ENCODE measurements at places on chromosomes 7 and 10.

DNA sequence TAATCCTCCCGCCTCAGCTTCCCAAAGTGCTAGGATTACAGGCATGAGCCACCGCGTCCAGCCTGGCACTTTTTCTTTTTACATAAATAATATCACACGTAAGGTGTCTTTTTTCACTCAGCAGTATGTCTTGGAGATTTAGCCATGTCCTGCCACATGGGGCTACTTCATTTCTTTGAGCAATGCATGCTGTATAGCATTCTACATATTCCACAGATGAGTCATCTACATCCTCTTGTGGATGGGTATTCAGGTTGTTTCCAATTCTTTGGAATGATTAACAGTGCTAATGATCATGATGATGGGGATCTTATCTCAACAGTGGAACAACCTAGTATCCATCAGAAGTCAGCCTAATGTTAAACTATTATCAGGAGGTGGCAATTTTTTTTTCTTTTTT is 50.8 kb downstream of the ZNF503 start:
- no peak for DNase-seq

DNA sequence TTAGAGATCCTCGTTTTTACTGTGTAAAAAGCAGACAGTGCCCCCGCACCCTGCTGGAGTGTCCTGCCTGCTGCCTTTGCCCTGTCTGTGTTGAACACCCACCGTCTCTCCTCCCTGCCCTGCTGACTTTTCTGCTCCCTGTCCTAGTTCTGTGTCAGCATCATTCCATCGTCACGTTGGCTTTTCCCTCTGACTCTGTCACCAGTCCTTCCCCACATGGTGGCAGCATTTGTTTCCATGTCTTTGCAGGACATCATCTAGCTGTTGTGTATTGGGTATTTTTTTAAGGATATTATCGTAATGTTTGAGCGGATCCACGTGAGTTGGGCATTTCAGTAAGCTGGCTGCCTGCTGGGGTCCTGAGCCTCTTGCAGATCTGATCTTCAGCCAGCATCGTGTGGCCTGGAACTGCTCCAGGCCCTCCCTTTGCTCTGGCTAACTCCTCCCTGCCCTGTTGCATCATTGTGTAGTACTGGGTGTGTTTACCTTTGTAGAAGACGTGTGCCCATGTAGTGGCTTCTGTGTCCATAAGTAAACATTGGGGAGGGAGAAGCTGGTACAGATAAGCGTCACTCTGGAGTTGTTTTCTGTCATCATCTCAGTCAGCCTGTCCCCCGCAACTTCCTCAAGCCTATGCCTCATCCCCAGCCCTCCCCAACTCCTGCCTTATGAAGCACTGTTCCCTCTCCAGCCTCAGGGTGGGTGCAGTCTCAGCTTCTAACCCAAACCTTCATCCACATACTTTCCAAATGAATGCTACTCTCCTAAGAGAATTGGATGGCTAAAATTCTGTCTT is 44.3 kb downstream of the TRRAP start:
- peak; percentile 18 for DNase-seq

- no peak for DNase-seq
These were observed at the start of gene KIAA1549 for GRCh38 chr7:138981332-138982203. TSS of gene KIAA1549 (minus strand) at chr7:138981389. CDS start at chr7:138981269, 120 bp downstream.

DNA sequence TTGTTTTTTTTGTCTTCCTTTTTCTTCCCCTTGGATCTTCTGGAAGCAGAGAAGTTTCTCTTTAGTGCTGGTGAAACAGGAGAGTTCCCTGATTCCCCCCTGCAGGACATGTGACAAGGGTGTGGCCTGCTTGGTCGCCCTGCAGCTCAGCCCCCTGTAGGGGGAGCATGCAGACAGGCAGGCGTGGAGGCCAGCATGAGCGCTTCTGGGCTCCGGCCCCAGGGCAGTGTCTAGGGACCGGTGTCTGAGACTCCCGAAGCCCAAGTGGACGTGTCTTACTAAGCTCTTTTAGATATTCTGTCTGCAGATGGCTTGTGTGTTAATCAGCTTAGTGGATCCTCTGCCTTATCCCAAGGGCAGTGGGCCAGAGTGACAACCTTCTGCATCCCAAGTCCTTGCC is 26.1 kb downstream of the PRSS58 start:
- no peak for DNase-seq

DNA sequence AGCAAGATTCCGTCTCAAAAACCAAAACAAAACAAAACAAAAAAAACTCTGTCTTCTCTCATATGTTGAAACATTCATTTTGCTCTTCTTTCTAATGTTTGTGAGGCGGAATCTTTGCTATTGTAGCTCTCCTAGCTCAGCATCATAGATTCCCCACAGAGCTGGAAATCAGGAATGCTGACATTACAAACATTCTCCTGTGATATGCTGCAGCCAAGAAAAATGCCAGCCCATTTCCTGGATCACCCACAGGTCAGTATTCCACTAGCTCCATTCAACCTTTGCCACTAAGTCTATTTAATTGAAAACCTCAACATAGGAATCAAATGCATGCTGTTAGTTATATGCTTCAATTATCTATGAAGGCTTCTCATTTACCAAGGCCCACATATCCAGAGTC is 186.3 kb downstream of the IPMK start:
- DNase-seq = no peak

DNA sequence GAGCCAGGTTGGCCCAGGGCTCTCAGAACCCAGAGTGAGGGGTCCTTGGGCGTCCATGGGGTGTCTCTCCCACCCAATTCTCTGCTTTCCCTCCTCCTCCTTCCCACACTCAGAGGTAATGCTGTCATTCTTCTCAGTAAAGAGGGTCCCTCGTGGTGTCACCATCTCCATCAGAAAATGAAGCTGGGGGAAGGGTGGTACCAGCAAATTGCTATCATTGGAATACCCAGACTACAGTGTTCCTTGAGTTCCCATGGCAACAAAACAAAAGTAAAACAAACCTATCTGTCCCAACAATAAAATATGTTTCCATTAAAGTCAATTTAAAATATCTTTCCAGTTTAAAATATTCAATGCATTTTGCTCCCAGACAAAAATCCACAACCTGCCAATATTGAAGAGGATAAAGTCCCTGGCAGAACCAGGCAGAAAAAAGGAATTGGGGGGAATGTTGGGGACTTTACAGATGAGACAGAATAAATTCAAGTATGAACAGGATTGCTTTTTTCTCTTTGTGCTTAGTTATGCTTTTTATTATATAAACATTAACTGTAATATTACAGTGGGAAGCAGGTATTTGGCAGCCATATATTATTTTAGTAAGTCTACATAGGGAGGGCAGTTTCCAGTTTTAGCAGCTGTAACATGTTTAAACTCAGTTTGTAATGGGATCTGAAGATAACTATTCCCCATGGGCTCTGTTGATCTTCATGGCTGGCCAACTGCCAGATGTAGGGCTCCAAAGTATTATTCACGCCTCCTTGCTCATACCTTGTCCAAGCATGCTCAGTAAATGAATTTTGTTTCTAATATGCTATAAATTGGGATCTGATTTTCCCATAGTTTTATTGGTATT is 182.1 kb downstream of the ARID5B start:
- DNase-seq = no peak

DNA sequence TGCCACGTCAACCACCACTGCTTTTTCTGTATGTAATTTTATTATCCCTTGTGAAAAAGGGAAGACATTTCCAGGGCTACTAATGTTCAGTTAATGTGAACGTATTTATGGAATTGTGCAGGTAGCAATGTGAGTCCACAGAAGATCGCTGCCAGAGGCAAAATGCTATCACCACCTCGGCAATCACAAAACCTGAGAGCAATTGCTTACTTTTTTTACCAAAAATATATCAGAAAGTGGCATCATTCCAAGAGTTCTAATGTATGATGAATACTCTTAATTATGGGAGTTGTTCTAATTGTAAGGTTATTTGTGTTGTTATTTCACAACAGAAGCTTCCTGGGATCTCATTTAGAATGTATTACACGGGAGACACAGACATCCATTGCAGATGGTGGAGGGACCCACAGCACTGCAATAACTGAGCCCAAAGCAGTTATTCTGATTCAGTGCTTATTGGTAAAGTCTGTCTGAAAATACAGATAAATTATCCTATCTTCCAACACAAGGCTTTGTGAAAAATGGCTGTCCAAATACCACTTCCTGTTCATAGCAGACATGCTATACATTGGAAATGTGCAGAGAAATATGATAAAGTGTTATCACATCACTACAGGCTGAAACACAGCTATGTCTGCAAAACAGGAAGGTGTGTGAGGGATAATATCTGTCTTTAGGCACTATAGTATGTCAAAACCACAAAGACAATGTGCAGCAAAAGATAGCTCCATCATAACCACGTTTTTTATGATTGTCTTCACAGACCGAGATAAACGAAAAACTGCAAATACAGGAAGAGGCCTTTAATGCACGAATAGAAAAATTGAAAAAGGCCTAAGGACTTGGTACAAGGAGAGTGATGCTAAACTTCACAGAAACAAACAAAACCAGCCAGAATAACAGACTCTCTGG is 102.7 kb downstream of the CABCOCO1 start:
- DNase-seq = no peak

- no peak for DNase-seq
These were observed 19.1 kb upstream of the GPAM start for GRCh38 chr10:112202561-112203241.

DNA sequence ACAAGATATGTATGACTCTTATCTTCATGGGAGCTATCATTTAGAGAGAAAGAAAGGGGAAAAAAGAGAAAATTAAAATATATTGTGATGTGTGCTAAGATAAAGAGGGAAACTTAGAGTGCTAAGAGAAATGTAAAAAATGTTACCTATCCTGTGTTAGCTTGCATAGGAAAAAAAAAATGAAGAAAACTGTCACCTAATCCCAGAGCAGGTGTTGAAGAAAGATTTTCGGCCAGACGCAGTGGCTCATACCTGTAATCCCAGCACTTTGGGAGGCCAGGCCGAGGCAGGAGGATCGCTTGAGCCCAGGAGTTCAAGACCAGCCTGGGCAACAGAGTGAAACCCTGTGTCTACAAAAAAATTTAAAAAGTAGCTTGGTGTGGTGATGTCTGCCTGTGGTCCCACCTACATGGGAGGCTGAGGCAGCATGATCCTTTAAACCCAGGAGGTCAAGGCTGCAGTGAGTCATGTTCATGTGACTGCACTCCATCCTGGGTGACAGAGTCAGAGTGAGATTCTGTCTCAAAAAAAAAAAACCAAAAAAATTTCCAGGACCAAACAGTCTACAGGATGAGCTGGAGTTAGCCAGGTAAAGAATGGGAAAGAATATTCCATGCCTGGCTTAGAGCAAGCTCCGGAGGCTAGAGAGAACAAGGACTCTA is 2.4 kb upstream of the MKLN1 start:
- no peak for DNase-seq

DNA sequence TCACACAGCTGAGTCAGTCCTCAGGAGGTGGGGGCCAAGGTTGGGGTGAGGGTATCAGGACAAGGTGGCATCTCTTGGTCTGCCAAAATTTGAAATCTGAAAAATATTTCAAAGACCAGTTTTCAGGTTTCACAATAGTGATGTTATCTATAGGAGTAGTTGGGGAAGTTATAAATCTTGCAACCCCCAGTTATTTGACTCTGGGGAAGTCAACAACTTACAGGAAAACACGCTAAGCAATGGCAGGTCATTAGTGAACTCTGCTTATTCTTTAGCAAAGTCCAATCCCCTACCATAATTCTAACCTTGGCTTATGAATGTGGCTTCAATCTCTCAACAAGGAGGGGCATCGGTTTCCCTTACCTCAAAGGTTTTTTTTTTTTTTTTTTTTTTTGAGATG is 94.9 kb downstream of the MARCHF5 start:
- DNase-seq = no peak

- no peak for DNase-seq
These were observed 247.0 kb upstream of the MKI67 start for GRCh38 chr10:128373071-128373749.

DNA sequence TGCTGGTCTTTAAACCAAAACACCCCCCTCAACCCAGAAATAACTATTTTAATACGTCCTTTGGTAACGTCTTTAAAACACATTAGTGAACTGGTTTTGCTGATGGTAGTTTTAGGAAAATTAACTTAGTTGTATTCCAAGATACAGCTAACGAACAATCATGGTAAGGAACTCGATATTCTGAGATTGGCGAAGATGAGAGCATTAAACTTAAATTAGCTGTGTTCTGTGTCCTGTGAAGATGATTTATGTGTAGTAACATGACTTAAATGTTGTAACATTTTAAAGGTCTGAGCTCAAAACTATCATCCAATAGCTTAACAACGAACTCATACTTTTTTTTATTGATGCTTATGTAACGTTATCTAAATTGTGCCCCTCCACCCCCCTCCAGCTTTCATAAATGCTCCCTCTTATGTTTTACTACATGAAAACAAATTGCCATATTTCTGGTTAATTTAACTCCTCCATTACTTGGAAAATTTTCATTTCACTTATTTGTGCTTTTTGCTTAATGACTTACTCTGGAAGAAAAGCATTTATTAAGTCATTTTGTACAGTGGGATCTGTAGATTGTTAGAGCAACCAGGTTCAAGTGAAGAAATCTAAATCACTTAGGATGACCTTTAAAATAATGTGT is 1.7 kb downstream of the SDK1 start:
- no peak for DNase-seq

DNA sequence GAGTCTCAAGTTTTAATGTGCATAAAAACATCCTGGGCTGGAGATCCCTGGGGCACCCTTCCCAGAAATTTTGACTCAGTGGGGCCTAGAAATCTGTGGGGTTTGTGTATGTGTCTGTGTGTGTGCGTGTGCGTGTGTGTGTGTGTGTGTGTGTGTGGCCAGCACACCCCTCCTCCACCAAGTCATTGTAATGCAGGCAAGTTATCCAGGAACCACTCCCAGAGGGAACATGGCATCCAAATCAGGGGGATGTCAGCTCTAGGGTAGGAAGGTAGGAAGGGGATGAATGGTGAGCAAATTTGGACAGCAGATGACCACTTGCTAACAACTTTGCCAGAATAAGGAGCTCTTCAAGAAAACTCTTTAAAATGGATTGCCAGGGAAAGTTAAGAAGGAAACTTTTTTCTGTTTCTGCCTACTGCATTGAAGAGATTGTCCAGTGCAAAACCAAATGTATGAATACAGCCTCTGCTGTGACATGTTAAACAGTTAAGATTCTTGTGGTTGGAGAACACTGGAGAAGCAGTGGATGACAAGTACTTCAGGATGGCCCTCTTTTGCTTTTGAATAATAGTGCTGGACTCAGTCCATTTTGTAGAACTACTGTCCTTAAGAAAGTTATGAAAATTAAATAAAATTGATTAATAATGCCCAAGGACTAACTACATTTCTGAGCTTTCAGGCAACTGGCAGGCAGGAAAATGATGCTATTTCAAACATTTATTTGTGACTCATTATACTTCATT is 12.3 kb downstream of the STAMBPL1 start:
- no peak for DNase-seq

- DNase-seq = no peak
These were observed 132.4 kb downstream of the CDK14 start for GRCh38 chr7:90728568-90728967.

GRCh38 chr7:5420881-5421713 is 2.5 kb downstream of the TNRC18 start:
- DNase-seq = no peak

- DNase-seq = no peak
These were observed 57.4 kb downstream of the PPP1R17 start for GRCh38 chr7:31744294-31744874.
